ENCODE measurements at places on chromosomes 11 and 22.

DNA sequence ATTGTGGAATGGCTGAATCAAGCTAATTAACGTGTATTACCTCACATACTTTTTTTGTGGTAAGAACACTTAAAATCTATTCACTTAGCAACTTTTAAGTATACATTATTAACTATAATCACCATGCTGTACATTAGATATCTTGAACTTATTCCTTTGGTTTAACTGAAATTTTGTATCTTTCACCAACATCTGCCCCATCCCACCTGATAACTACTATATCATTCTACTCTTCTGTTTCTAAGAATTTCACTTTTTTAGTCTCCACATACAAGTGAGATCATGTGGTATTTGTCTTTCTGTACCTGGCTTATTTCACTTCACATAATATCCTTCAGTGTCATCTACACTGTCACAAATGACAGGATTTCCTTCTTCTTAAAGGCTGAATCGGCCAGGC lies 17.1 kb upstream of the VWA5A start:
- DNase-seq, result no peak

DNA sequence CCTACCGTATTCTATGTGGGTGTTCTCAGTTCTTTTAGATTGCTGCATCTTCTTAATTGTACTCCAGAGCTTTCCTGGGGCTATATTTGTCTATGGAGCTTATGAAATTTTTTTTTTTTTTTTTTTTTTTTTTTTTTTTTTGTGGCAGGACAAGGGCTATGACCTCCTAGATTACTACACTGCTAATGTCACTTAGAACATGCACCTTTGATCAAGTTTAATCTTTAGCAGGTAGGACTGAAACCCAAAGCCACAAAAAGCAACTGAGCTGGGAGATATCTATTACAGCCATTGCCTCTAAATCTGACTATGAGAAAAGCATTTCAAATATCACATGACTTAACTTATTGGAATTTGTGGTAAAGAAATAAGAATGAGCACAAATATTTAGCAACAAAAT lies 21.7 kb upstream of the ABTB2 start:
- DNase-seq, result no peak

DNA sequence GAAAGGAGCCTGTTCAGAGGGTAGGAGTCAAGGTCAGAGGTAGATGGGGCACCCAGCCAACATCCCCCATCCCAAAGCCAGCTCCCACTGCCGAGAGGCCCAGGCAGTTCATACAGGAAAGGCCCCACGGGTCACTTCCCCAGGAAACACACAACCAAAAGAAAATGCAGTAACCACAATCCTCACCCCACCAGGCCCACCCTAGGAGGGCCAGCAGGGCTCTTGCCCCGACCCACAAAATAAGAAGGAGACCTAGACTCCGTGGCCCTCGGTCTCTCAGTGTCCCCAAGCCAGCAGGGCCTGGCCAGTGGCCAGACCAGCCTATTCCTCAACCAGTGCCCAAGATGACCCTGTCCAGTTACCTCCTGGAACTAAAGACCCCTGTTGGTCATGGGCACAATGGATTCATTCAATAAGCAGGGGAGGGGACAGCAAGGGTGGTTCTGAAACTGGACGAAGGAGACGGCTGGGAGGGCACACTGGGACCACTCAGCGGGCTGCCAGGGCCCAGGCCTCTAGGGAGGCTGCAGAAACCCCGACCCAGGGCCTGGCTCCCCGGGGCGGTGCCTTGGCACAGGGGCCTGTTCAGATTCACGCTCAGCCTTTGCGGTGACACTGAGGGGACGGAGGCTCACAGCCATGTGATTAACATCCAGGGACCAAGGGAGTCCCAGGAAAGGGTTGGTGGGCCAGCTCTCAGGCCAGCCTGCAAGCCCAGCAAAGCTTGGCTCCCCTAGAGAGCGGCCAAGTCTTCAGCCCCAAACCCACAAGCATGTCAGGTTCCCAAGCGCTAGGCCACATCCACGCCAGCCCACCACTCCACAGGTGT lies 5.5 kb downstream of the RAB3IL1 start:
- no peak for DNase-seq

GRCh38 chr11:34194576-34195335 lies 89.3 kb downstream of the NAT10 start:
- no peak for DNase-seq

DNA sequence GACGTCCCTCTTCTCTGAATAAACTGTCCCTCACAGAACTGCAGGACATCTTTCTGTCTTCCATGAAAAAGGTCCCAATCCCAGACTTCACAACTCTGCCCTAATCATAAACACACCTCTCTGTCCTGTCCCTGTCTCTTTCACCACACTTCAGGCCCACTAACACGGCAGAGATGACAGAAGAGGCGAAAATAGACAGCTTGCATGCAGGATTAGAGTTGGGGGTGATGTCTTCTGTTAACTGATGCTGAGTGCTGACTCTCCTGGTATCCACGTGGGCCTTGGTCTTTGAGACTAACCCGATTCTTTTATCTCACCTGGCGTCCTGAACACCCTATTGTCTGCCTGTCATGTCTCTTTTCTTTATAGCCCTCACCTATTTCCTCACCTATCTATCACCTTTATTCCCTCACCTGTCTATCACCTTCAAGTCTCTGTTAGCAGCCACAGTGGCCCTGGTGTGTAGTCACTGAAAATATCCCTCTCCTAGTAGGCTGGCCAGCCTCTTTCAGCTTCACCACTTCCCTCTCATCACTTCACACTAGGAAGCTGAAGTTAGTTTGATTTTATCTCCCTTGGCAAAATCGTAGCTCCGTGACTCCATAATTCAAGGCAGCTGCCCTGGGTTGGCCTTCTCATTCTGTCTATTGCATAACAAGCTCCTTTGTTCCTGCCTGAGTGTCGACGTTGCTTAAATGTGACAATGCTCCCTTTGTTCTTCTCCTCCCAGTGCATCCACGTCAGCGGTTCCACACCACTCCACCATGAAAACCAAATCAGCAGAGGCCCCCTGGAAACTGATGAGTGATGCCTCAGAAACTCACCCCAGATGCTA lies 30.6 kb upstream of the DRD2 start:
- no peak for DNase-seq

- peak; percentile 33 for DNase-seq
Measured at GRCh38 chr11:66459138-66459778, 7.4 kb upstream of the PELI3 start.

- peak; percentile 19 for DNase-seq
Measured at GRCh38 chr22:45843031-45843430, 133.9 kb downstream of the WNT7B start.

DNA sequence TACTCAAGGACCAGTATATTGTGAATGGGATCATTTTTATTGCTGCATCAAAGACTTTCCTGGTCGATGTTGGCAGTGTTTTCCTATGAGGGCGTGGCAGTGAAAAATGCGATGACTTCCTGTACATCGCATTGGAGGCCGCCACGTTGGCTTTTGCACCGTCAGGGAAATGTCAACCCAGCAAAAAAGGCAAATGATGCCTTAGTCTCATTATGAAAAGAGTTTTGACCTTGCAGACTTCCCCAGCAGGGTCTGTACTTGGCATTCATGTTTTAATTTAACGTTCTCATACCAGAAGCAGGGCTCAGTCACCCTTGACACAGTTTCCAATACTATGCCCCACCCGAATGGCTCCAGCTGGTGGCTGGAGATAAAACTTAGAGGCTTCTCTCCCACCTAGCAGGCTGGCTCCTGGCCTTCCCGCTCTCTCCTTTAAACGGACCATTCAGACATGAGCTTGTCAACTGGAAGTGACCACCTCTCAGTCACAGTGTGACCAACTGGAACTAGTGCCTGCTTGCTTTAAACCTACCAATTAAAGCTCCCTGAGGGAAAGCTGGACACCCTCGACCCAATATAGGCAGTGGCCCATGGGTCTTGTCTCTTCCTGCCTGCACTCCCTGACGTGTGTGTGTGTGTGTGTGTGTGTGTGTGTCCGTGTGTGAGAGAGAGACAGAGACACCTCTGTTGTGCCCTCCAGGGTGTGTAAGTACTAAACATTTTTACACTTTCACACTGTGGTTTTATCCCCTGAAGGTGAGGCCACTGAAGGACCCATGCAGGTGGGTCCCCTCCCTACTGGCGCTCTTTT lies 8.7 kb upstream of the GDPD5 start:
- no peak for DNase-seq

GRCh38 chr11:11946878-11947277 lies 61.5 kb downstream of the DKK3 start:
- no peak for DNase-seq

DNA sequence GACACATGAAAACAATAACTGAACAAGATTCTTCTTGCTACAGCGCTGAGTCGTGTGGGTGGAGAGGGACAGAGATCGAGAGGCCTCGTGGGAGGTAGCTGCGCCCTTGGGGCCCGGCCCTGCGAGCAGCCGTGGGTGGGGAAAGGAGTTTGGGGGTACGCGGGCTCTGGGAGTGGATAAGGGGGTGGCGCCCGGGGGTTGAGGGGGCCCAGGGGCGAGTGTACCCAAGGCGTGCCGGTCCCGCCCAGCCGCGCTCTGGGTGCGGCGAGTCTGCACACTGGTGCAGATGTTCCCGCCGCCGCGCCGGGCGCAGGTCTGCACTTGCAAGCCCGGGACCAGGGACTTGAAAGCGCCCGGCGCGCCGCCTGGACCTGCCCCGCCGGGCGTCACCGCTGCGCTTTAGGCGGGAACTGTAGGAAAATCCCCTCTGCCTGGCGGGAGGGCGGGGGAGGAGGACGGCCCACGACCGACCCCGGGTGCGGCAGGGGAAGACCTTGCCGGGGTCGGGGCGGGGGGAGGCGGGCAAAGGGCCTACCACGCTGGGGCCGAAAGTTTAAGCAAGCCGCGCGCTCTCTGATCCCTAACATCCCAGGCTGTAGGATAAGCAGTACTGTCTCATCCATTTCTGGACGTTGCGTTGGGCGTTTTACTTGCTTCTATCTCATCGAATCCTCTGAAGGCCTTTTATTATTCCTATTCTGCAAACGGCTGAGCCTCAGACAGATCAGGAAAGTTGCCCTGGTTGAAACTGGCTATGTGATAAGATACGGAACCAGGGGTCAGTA lies 1.4 kb upstream of the KREMEN1 start:
- DNase-seq, result peak; percentile 53

- no peak for DNase-seq
Measured at GRCh38 chr11:92735039-92735438, 234.4 kb upstream of the MTNR1B start.

DNA sequence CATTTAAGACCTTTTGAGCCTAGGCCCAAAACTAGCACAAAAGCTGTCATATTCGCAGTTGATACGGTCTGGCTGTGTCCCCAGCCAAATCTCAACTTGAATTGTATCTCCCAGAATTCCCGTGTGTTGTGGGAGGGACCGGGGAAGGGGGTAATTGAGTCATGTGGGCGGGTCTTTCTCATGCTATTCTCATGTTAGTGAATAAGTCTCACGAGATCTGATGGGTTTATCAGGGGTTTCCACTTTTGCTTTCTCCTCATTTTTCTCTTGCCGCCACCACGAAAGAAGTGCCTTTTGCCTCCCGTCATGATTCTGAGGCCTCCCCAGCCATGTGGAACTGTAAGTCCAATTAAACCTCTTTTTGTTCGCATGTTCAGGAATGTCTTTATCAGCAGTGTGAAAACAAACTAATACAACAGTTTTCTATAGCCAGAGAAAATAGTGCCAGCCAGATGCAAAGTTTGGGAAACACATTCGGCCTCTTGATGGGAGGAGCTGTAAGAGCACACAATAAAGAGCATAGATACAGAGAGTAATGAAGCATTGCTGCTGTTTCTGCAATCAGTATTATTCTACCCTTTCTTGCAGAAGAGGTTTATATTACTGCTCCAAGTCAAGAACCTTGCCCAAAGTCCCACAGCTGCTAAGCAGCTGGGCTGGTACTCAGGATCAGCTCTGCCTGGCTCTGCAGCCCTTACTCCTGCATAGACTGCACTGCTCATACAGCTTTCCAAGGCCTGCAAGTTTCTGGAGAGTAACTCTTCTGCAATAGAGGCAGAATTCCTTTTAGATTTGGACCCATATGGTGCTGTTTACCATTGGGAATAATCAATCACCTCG lies 2.0 kb upstream of the ZNF195 start:
- no peak for DNase-seq

DNA sequence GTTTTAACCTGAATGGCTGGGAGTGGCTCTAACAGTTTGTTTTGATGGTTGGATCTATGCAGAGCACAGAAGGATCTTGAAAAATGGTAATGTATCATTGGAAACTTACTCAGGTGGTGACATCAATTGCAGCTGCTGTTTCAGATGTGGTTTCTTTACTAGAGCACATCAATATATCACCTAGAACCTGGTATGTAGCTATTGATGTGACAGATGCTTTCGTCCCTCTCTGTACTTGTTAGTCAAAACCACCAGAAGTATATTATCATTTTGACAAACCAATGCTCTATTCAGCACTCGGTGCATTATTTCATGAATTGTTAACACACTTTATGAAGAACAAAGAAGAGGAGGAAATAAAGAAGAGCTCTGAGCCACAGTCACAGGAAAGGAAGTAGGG lies 26.6 kb upstream of the SCN3B start:
- DNase-seq, result no peak

- DNase-seq, result no peak
Measured at GRCh38 chr22:27408068-27408467, 393.5 kb downstream of the MN1 start.

- no peak for DNase-seq
Measured at GRCh38 chr11:68997124-68997994, 15.7 kb downstream of the MRGPRF start.

DNA sequence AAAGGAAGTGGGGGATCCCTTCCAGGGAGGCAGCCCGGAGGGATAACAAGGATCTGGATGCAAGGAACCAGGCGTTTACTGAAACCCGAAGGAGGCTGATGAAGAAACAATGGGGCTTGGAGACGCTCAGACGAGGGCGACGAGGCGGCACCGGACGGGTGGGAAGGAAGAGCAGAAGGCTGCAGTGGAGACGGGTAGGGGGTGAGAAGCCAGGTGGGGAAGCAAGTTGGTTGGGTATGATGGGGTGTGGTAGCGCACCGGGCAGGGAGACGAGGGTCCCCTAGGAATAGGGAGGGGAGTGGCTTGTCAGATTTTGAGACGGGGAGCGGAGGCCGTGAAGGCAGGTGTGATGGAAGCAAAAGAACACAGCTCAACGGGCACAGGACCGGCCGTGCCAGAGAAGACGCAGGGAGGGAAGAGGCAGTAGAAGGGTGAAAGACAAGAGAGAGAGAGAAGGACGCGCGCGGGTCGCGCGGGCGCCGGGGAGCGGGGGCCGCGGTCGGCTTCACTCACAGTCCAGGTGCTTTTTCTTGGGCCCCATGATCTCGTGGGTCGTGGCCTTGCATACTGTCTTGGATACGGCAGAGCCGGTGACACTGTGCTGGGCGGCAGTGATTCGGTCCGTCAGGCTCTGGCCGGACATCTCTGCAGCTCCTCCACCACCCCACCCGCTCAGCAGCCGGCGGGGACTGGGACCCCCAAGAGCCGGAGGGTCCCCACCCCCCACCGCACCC lies 579 bp downstream of the PICALM start:
- peak; percentile 35 for DNase-seq

DNA sequence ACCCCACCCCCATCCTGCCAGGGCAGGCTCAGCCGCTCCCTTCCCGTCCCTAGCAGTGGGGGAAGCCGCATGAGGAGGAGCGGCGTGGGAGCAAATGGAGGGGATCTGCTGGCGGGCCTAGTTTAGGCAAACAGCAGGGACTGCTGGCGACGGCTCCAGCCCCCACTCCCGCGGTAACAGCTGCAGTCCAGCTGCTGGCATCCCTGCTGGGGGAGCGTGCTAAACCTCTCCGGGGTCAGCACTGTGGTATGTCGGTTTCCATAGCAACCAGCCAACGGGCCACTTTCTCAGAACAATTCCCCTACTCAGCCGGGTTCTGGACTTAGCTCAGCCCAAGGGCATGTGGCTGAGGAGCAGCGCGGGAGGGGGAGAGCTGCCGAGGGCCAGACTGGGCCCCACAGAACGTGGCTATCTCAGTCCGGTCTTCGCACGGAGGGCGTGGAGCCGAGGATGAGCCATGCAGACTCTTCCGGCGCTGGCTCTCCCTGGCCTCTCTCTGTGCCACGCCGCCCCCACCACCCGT lies 98.8 kb downstream of the PKNOX2 start:
- no peak for DNase-seq

Measured in inflammatory macrophage treated with lipopolysaccharide for 1 hour (primary cell).